ENCODE measurements at places on chromosomes 2 and 18.

DNA sequence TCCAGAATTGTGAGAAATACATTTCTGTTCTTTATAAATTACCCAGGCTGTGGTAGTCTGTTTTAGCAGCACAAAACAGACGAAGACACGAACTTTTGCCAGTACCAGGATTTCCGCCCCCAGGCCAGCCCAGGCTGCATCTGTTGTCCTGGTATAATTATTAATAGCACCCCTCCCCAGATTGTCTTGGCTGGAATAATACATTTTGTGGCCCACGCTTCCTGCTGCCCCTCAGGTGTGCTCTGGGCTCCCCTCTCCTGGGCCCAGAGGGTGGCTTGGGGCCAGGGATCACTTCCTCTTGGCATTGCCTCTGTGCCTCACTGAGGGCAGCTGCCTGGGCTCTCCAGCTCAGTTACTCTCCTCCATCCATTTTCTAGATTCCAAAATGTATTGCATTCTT is 102.1 kb upstream of the HS6ST1 start:
- DNase-seq: no peak

DNA sequence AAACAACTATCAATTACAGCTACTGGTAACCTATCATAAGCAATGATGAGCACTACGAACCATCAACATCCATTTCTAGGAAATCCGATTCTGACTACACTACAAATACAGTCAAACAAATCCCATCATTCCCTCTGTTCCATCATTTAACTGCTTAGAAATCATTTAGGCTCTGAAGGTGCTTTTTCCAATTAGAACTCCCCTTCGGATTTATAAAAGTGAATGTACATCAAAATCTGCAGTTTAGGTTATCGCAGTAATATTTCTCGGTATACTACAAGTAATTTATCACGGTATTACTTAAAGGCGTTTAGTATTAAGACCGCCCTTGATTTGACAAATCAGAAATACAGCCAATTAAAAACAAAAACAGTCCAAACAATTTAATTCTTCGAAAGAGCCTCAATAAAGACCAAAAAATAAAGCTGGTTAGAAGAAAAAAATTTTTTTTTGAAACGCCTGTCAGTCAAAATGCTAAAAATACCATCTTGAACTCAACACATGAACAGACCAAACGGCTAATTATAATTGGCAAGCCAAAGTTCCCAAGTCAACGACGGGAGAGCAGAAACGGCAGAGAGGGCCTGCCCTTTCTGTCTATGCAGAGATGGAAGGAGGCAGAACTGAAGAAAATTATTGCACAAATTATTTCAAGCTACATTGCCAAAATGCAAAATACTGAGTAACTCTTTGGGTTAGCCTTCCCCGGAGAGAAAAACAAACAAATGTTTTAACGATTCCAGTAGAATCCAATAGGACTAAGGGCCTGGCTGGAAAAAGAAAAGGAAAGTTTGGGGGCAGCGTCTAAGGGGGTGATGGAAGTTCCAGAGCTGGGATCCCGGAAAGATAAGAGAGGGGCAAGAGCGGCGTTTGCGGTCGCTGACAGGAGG is 1.2 kb downstream of the VPS54 start:
- peak; percentile 65 for DNase-seq

GRCh38 chr2:109591206-109591605 is 22.6 kb downstream of the SEPTIN10 start:
- DNase-seq: no peak

DNA sequence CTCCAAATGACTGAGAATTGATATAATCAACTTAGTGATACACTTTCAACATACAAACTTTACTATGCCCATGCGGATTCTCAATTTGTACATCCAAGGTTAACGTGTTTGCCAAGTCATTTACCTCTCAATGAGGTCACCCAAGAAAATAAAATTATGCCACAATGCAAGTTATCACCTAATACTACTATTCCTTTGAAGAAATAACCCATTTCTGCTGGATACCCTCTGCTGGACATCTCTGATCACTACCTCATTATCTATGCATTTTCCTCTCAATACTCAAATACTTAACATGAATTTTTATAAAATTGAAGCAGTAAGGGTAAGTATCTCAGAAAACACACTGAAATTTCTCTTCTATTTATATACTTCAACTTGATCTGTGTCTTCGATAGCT is 12.7 kb downstream of the HNRNPLL start:
- no peak for DNase-seq

- no peak for DNase-seq
Observed at GRCh38 chr18:71045331-71046065, 756.7 kb downstream of the SOCS6 start.

- DNase-seq: no peak
Observed at GRCh38 chr2:66839551-66840320, 404.8 kb downstream of the MEIS1 start.

DNA sequence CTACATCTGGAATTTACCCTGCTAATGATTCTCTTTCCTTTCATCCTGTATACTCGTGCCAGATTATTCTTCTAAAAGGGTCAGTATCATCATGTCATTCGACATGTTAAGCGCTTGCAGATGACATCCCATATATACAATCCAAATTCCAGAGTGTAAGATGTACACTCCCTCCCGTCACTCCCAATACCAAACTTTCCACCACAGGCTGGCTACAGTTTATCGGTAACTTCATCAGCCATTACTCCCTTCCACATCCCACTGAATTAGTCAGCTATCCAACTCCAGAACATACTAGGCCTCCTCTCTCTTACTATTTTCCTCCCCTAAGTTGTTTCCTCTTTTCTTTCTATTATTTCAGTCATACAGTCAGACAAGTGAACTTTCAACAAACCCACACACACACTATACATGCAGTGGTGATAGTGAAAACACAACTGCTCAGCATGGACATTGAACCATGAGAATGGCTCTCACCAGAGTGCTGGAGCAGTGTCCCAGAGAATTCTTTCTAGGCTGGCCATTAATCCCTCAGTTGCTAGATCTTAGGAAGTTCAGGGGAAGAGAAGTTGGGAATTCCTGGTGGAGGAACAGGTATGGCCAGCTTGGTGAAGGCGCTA is 10.6 kb upstream of the NMI start:
- no peak for DNase-seq

GRCh38 chr2:203886661-203887151 is 19.1 kb downstream of the CTLA4 start:
- no peak for DNase-seq

GRCh38 chr2:113157118-113157896 is 16.5 kb upstream of the PSD4 start:
- DNase-seq: peak; percentile 75

DNA sequence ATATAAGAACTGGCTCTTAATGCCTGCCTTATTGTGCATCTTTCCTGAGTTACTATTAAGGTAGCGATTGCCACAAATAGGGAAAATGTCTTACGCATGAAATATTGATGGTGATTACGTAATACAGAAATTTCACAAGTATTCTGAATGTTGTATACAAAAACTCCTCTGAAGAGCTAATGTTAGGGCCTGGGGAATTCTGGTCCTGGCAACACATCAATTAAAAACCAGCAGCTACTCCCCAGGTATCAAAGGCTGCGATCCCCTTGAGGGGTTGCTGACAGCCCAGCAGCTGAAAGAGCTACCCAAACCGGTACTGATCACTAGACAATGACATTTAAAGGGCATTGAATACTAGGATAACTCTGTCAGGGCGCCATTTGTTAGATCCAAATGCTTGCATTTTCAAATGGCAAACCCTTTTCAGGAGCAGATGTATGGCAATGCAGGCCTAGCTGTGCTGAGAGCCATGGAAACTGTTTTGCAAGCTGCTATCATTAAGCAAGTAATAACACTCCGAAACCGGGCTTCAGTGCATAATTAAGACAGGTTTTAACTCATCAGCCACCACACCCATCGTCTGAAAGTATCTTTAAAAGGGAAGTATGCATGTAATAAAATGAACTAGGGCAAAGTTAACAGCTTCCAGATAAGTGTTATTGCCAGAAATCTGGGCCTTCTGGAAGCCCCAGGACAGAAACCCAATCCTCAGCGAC is 78.4 kb downstream of the CLHC1 start:
- no peak for DNase-seq

DNA sequence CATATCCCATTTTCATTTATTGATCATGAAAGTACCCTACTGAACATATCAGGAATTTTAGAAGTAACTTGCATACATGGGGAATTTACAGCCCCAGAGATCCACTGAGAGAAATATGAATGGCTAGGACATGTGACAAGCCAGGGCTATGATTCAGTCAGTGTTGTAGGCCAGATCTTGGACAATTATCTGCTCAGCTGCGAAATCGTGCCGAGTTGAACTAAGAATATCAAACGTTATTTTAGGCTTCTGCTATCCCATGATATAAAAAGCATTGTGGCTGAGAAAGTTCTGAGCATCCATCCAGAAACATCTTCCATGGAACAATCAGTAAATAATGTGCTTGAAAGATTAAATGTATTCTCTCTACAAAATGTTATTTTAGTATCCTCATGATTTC is 85.7 kb upstream of the UNC80 start:
- DNase-seq: no peak

DNA sequence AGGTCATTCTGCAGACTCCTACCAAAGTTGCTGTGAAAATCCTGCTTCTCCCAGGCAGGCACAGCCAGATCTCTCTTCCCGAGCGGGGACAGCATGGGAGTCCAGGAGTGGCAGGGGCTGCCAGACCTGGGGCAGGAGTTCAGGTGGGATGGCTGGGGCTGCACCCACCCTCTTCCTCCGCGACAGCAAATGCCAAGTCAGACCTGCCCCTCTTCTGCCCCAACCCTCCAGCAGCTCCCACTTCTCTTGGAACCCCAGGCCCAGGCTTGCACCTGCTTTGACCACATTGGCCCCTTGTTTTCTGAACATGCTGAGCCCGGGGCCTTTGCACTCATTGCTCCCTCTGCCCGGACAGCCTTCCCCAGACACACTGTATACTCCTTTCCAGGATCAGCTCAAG is 288.2 kb upstream of the HS6ST1 start:
- no peak for DNase-seq

DNA sequence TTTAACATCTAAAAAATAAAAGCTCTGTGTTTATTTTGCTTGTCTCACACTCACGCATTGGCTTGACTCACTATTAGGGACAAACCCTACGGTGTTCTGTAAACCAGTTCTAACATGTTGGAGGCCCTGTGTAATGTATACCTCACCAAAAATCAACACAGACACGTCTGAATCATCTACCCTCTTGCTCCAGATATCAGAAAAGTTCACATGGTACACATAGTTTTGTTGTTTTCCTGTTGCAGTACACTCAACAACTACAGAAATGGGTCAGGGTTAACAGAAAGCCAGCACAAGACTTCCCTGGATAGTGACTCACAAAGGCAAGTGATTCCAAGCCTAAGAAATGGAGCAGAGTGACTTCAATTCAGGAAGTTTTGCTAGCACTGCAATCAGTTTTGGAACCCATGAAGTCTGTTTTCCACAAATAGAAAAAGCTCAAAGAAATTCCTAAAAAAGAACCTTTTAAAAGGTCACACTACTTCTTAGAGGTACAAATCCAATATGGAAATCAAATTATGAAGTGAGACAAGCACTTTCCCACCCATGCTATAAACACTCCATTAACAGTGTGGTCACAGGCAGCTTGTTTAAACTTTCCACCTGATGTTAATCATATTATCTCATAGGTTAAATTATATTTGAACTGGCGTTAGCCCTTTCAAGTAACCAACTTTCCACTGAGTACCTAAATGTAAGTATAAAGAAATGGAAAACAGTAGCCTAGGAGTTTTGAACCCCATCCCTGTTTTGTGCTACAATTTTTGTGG is 87.4 kb downstream of the GAREM1 start:
- DNase-seq: no peak

GRCh38 chr18:23238152-23238531 is 102.9 kb downstream of the CABLES1 start:
- DNase-seq: no peak

DNA sequence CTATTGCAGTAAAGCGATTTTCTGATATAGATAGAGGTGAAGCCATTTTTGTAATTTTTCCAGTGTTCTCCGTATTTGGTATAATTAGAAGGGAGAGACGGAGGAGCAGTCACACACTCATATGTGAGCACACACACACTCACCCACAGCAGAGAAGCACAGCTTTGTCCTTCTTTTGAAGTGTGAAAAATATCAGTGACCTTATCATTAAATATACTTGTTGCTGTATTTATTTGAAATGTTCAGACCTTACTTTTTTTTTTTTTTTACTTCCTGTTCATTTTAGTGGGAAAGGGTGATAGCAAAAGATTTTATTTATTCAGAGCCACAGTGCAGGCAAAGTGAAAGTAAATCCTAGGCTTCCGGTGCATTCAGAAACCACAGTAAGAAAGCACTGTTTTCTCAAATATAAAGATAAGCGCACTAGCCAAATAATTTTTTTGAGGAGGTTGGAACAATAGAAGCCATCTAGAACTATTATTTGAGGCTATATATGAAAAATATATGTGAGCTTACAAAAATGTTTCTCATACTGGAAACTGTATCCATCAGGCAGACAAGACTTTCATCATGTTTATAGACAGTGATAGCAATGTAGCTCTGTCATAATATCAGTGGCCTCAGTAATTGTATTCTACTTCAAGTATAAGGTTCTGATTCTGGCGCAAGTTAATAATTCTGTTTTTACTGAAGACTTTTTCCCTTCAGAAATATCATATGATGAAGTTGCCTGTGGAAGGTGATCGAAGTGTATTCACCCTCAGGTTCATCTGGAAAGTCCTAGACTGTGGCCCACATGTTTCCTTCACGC is 37.2 kb downstream of the TSHZ1 start:
- no peak for DNase-seq

- no peak for DNase-seq
Observed at GRCh38 chr2:138607746-138608145, 106.2 kb downstream of the SPOPL start.

GRCh38 chr2:189049709-189050164 is 75.6 kb downstream of the COL3A1 start:
- DNase-seq: no peak

GRCh38 chr2:200356857-200357384 is 50.4 kb downstream of the SPATS2L start:
- DNase-seq: no peak

DNA sequence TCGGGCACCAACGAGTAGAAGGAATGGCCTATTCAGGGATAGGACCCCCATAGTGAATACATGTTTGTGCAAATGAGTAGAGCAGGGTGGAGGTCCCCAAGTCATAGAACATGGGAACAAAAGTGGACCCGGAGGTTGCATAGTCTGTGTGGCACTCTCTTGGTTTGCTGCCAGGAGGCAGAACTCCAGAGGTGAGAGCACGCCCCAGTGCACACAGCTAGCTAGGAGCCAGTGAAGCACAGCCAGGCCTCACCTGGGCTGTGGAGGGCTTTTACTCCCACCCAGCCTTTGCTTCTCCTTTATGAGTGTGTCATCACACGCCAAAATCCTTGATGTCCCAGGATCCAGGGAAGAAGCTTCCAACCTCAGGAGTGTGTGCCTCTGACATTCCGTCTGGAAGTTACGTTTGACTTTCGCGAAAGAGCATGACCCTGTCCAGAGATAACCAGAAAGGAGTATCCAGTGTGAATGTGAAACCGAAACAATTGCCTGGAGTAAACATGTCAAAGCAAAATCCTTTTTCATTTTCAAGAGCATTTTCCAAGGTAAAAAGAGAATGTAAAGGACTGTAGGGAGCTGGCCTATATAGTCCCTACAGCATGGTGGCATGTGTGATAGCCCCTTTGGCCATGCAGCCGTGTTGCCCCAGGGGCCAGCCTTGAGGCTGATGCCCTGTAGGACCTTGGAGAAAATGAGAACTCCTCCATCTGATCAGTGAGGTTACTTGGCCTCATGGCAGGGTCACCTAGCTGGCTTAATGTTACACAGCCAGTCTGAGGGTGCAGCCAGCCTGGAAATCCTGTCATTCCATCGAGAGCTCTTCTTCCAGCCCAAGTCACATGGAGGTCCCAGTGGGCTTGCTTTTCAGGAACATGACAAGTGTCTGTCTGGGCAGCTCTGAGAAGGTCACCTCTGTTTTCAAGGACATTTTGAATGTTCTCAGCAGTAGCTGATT is 8.8 kb downstream of the TRIB2 start:
- DNase-seq: no peak

GRCh38 chr2:210660-211059 is 53.2 kb downstream of the SH3YL1 start:
- no peak for DNase-seq
